ENCODE measurements at places on chromosomes 11 and 22.

DNA sequence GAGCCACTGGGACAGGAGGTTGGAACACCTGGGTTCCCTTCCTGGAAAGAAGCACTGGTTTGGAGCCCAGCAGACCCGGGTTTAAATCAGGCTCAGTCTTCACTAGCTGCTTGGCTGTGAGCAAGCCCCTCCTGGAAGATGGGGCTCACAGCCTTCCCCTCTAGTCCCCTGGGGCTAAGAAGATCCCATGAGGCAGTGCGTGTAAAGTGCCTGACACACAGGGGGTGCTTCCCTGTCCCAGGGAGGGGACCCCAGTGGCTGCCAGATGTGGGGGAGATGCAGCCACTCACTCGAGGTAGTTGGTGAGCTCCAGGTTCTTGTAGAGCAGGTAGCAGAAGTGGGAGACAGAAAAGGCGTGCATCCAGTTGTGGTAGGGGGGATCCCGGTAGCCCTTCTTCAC, 93.2 kb downstream of the PDE2A start:
- DNase-seq = no peak

GRCh38 chr11:72239849-72240460, 4.0 kb downstream of the PHOX2A start:
- peak; percentile 38 for DNase-seq

GRCh38 chr11:133269267-133269666, 263.0 kb downstream of the OPCML start:
- DNase-seq = no peak

- no peak for DNase-seq
Observed at GRCh38 chr11:62874851-62875250, 5.8 kb upstream of the SLC3A2 start.

GRCh38 chr11:19332476-19332875, 91.7 kb upstream of the E2F8 start:
- no peak for DNase-seq
